Suppressor macrophage treated with lipopolysaccharide for 4 hours (primary cell): ENCODE measurements at places on chromosomes 11 and 22.
A peak's percentile ranks its signal among the peaks of the same experiment; 100 is the strongest.

DNA sequence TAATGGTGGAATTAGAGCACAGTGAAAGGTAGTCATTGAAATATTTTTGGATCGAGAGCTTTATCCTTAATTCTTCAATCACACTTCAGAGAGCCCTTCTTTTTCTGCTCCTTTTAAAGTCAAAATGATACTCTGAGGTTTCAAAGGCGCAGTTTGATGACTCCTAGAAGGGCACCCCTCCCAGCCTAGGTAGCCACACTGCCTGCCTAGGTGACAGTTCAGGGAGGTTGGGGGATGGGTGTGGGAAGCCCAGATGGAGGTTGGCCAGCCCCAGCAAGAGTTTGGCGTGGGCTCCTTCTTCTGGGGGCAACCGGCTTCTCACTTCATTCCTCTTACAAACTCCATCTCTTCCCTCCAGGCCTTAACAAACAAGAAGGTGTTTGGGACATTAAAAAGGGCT is 28.6 kb upstream of the PHF21A start:
- DNase-seq: no peak

DNA sequence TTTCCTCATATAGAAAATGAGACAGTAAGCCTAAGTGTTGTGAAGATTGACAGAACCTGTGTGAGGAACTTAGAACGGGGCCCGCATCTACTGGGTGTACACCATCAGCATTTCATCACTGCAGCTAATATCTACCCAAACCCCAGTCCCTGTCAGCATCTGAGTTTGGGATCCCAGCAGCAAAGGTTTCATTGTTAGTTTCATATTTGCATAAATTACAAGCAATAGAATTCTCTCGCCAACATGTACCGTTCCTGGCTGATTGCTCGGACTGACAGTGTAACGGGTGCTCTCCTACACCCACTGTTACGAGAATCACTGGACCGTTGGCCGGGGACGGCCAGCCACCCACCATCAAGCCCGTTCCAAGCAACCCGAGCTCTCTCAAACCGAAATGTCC is 10.4 kb upstream of the TMPRSS6 start:
- no peak for DNase-seq

DNA sequence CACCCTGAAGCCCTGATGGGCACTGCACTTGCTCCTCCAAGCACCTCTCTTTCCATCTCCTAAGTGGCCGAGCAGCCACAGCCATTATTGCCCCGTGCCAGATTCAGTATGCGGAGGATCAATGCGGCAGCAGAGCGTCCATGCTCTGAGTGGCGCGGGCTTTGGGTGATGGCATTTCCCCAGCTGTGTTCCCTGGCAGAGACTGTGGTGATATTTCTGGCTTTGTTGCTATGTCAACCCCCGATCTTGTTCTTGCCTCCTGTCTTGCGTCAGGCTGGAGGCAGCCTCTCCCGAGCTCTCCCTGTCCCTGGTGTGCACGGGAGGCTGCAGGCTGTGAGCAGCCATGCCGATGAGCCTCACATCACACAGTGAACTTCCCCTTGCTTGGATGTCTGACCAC is 1018.6 kb downstream of the TBC1D22A start:
- DNase-seq: no peak

DNA sequence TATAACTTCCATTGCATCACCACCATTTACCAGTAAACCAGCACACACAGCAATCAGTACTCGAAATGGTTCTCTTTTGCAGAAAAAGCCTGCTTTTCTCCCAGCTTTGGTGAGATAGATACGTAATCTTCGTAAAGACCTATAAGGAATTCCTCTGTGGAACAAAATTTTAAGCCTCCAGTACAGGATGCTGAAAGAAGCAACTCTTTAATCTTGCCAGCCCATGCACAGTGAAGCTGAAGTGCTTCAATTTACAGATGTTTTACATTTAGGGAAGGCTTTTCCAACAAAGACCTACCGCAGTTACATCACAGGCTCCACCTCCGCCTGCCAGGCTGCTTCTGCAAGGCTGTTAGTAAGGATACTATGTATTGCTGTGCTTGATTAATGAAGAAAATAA is 1.9 kb downstream of the ELMOD1 start:
- DNase-seq: no peak

- no peak for DNase-seq
Measured at GRCh38 chr11:33895752-33896137, 3.9 kb upstream of the LMO2 start.

DNA sequence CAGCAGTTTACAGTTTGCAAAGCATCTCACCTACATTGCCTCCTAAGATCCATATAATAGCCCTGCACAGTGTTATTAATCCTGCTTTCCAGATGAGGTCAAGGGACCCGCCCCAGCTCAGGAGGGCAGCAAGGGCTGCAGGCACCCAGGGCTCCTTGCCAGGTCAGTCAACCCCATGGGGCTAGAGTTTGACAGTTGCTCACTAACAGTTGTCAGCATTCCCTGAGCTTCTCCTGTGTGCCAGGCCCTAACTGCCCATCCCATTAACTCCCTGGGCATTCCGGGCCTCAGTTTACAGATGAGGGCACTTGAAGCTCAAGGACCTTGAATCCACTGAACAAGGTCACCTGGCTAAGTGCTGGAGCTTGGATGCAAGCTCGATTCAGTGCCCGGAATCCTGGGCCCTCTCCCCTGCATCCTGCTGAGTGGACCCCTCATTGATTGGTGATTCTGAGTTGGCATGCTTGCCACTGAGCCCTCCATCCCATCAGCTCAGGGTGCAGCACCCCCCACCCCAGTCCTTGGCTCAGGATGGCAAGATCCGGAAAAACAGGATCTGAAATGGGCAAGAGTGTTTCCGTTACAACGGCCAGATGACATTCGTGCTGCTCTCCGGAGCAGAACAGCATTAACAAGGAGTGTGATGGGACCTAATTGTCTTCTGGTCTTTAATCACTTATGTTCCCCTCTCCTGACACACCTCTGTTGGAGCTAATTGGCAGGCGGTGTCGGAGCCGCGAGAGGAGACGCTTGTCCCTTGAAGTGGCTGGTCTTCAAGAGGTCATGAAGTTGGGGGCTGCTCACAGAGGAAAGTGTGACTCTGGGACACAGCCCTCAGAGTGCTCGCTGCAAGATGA is 87.4 kb upstream of the SHISAL1 start:
- DNase-seq: no peak

DNA sequence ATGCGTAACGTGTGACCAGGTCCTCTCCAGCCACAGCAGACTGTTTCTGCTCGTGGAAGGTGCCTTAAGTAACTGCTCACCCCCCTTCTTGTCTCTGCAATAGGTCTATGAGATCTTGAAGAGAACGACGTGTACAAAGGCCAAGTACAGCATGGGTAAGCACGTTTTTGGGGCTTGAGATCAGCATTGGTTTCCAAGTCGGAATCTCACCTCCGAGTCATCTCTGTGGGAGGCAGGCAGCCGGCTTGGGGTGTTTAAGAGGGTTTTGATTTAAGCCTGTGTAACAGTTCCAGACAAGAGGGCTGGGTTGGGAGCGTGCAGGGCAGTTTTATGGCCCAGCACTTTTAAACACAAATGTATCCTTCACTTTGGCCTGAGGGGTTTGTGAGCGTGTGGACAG is 30.1 kb downstream of the ANO1 start:
- DNase-seq: no peak

- DNase-seq: peak; percentile 45
Measured at GRCh38 chr11:33172996-33173395, 11.7 kb upstream of the CSTF3 start.

DNA sequence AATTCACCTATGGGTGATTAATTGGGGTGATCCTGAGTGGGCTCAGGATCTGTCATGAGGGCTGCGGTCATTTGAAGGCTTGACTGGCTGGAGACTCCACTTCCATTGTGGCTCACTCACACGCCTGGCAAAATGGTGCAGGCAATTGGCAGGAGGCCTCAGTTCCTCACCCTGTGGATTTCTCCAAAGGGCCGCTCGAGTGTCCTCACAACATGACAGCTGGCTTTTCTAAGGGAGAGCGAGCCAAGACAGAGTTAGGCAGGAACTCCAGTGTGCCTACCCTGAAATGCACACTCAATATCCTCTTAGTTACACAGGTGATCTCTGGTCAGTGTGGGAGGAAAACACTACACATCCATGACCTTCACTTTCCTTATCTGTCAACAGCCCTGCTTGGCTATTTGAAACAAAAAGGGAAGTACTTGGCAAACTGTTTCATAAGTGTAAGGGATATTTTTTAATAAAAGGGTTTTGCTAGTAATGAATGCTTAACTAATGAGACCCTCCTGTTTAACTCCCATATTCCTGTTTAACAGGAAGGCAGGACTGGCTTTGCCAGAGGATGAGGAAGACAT is 25.7 kb downstream of the OSBP2 start:
- DNase-seq: peak; percentile 59

DNA sequence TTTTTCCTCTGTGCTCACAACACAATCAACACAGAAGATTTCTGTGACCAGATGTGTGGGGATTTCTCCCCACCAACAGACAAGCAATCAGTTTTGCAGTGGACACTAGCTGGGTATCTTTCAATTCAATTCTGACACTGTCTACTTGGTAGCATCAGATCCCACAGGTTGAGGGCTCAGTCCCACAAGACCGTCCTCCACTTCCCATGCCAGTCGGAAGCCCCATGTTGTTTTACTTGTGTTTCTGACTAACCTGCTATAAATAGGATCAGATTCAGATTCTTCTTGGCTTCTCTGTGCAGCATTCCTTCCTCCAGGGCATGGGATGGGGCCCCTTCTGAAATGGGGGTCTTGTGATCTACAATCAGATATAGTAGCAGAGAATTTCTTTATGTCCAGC is 19.6 kb downstream of the ACER3 start:
- no peak for DNase-seq

DNA sequence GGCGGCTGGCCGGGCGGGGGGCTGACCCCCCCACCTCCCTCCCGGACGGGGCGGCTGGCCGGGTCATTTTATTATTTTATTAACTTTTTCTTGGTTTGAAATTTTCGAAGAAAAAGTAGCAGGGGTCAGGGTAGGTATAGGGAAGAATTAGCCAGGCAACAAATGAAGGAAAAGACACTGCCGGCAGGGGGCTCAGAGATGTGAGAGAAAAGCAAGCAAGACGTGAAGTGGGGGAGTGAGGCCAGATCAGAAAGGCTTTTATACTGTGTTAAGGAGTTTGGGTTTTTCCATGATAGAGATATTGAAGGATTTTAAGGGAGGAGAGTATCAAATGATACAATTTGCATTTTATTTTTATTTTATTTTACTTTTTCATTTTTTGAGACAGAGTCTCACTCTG is 19.0 kb downstream of the RNF214 start:
- no peak for DNase-seq

- DNase-seq: no peak
Measured at GRCh38 chr11:17827006-17827405, 92.4 kb downstream of the KCNC1 start.
